ENCODE measurements at places on chromosomes 11 and 22. TPM values are rescaled to one million over a fixed set of nuclear protein-coding genes. Genes with fewer than 3 reads are reported as not detected.

GRCh38 chr11:65478388-65479183, 20.3 kb upstream of the MALAT1 start:
- peak overlapping the region; percentile 67 for H3K27ac ChIP-seq
- H3K27me3 ChIP-seq, result no peaks in the 10 kb centered on the region
- H3K4me1 ChIP-seq, result peaks cover 28% of the 10 kb centered on the region
- no peak overlapping the region for H3K4me3 ChIP-seq

The TEX54 gene
- total RNA-seq, result not detected

DNA sequence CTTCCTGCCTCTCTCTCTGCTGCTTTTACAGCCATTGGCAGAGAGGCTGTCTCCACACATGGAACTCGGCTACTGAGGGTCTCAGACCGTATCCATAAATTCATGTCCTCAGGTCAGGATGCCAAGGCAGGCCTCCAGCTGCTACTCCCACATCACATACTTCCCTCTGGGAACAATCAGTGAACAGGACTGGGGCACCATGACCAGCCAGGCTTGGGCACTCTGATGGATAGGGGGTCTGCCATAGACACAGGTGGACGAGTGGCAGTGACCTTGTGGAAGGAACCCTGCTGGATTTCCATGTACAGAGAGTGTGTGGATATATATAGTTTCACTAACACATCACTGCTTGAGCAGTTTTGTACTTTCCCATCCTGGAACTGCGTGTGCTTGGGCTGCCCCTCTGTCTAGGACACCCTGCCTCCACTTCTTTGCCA, 97.7 kb upstream of the PARVA start:
- H3K27me3 ChIP-seq, result no peaks in the 10 kb centered on the region
- no peak for DNase-seq
- H3K36me3 ChIP-seq, result no peaks in the 10 kb centered on the region
- no peak overlapping the region for H3K4me3 ChIP-seq

DNA sequence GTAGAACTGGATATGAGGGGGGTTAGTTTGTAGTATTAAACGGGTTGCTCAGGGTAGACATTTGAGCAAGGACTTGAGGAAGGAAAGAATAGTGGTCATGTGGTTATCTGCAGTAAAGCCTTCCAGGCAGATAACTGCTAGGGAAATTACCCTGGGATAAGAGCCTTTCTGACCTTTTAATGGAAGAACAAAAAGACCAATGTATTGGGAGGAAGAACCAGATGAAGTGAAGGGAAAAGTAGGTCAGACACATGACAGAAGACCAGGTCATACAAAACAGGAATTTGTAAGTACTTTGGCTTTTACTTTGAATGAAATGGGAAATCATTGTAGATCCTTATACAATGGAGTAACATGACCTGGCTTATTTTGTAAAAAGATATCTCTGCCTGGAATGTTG, 241.9 kb upstream of the CTSC start:
- no peak overlapping the region for H3K4me3 ChIP-seq
- peaks cover 7% of the 10 kb centered on the region for H3K27me3 ChIP-seq
- H3K4me1 ChIP-seq, result peaks cover 3% of the 10 kb centered on the region

The TCN2 gene
- 0.32 TPM for total RNA-seq

- H3K36me3 ChIP-seq, result peaks cover 7% of the 10 kb centered on the region
- no peaks in the 10 kb centered on the region for H3K4me1 ChIP-seq
- no peak overlapping the region for H3K4me3 ChIP-seq
- no peak for DNase-seq
- no peak overlapping the region for H3K27ac ChIP-seq
- no peaks in the 10 kb centered on the region for H3K27me3 ChIP-seq
Observed at GRCh38 chr22:46280063-46280817, 12.4 kb downstream of the TTC38 start.

GRCh38 chr22:40404251-40405177, 34.1 kb downstream of the SGSM3 start:
- DNase-seq, result no peak
- H3K27ac ChIP-seq, result peak overlapping the region; percentile 14
- H3K36me3 ChIP-seq, result peaks cover 40% of the 10 kb centered on the region
- H3K4me3 ChIP-seq, result no peak overlapping the region

The NLRP14 gene
- total RNA-seq, result 0.11 TPM

DNA sequence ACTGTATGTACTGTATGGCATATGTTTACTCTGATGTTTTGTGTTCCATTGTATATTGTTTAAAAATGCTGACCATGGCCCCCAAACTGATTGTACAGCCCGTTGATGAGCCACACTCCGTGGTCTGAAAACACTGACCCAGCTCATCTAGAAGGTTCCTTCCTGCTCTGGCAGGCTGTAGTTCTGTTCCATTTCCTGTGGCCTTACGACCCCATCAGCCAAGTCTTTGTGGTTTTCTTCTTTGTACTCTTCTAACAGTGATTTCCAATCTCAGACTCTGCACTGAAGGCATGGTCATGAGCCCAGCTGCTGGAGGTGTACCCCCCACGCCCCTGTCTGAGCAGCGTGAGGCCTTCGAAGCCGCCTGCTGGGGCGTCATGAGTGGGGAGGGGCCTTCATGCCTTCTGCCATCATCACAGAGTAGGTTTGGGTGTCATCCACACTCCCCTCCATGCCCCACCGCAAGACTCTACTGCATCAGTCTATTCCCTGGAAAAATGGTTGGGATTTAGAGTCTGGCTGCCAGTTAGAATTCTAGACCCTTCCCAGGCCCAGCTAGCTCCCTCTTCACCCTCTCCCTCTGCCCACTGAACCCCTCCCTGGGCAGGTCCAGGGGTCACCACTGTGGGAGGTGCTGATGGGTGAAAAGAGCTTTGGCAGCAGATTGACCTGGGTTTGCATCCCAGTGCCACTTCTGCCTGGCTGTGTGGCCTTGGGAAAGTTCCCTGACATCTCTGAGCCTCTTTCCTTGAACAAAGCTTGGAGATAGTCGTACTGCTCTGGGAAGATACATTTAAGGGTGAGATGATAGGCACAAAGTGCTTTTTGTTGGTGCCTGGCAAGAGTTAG, 11.3 kb upstream of the C11orf96 start:
- H3K27me3 ChIP-seq, result no peaks in the 10 kb centered on the region
- no peak overlapping the region for H3K27ac ChIP-seq

The MALAT1 gene
- 7,016 TPM for total RNA-seq

- no peak overlapping the region for H3K4me3 ChIP-seq
- peak; percentile 1 for DNase-seq
- peaks cover 16% of the 10 kb centered on the region for H3K36me3 ChIP-seq
- no peak overlapping the region for H3K27ac ChIP-seq
- no peaks in the 10 kb centered on the region for H3K27me3 ChIP-seq
- H3K4me1 ChIP-seq, result no peaks in the 10 kb centered on the region
Observed at GRCh38 chr11:426851-427250, 12.1 kb upstream of the SIGIRR start.

GRCh38 chr11:66861038-66861773, 4.3 kb downstream of the LRFN4 start:
- H3K4me1 ChIP-seq, result no peaks in the 10 kb centered on the region
- H3K27ac ChIP-seq, result no peak overlapping the region
- H3K36me3 ChIP-seq, result peaks cover 5% of the 10 kb centered on the region
- no peak for DNase-seq
- no peak overlapping the region for H3K4me3 ChIP-seq

The PATE4 gene
- not detected for total RNA-seq

DNA sequence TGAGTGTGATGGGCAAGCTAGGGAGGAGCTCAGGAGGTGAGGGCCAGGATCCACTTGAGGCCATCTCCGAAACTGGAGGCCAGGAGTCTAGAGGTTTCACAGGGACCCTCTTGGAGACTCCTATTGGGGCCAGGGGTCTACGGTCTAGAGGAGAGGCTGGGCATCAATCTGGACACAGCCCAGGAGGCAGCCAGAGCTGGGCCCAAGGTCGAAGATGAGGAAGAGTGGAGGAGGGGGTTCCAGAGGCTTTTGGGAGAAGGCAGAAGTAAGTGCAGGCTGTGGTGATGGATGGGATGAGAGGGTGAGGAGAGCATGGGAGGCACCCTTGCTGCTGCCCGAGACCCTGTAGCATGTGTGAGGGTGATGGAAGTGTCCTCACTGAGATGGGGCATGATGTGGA, 56.6 kb downstream of the LRRC32 start:
- H3K36me3 ChIP-seq, result no peaks in the 10 kb centered on the region
- H3K27me3 ChIP-seq, result no peaks in the 10 kb centered on the region
- no peak for DNase-seq
- no peak overlapping the region for H3K4me3 ChIP-seq
- no peak overlapping the region for H3K27ac ChIP-seq

- no peaks in the 10 kb centered on the region for H3K4me1 ChIP-seq
- H3K4me3 ChIP-seq, result no peak overlapping the region
- no peak overlapping the region for H3K27ac ChIP-seq
- peaks cover 6% of the 10 kb centered on the region for H3K27me3 ChIP-seq
- H3K36me3 ChIP-seq, result no peaks in the 10 kb centered on the region
Observed at GRCh38 chr11:95375886-95376285, 144.9 kb upstream of the SESN3 start.

The CASP5 gene
- not detected for total RNA-seq

DNA sequence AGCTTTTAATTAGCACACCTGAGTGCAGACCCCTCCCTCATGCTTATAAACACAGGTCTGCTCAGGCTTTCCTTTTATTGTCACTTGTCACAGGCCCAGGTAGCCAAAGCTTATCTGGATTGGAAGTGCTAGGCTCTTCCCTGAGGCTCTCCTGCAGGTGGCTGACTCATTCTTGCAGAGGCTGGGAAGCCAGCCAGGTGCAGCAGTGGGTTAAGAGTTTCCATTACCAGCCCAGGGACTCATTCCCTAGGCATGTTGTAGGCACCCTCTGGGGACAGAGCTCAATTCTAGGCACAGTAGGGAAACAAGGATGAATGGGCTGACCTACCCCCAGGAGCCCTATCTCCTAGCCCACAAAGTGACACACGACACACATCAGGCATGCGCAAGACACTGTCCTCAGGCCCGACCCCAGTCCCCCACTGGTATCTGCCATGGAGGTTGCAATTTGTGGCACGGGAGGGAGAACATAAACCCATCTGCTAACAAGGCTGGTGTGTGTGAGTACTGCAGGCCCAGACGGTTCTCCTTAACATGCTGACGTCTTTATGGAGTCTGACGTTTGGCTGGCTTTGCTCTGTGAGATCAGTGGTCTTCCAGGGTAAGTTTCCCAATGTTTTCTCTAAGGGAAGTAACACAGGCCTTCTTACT, 94.2 kb downstream of the ABTB2 start:
- no peak for DNase-seq
- H3K27ac ChIP-seq, result no peak overlapping the region
- H3K36me3 ChIP-seq, result no peaks in the 10 kb centered on the region
- no peak overlapping the region for H3K4me3 ChIP-seq
- H3K27me3 ChIP-seq, result no peaks in the 10 kb centered on the region

The SOX10 gene
- total RNA-seq, result not detected

The TMEM184B gene
- 16.0 TPM for total RNA-seq

- H3K36me3 ChIP-seq, result no peaks in the 10 kb centered on the region
- peaks cover 66% of the 10 kb centered on the region for H3K27me3 ChIP-seq
- no peak overlapping the region for H3K4me3 ChIP-seq
Observed at GRCh38 chr22:38462960-38463784, 4.7 kb upstream of the KDELR3 start.

The APOA5 gene
- not detected for total RNA-seq

- H3K27ac ChIP-seq, result no peak overlapping the region
- H3K27me3 ChIP-seq, result no peaks in the 10 kb centered on the region
- H3K4me3 ChIP-seq, result no peak overlapping the region
- H3K4me1 ChIP-seq, result no peaks in the 10 kb centered on the region
- DNase-seq, result no peak
Observed at GRCh38 chr11:132504501-132505041, 1027.7 kb downstream of the OPCML start.

DNA sequence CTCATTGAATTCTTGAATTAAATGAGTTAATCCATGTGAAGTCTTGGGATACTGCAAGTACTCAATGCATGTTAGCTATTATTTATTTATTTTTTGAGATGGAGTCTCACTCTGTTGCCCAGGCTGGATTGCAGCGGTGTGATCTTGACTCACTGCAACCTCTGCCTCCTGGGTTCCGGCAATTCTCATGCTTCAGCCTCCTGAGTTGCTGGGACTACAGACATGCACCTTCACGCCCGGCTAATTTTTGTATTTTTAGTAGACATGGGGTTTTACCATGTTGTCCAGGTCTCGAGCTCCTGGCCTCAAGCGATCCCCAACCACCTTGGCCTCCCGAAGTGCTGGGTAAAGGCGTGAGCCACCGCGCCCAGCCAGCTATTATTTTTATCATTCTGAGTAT, 9.4 kb downstream of the MMP7 start:
- peaks cover 4% of the 10 kb centered on the region for H3K4me1 ChIP-seq
- no peak overlapping the region for H3K27ac ChIP-seq
- no peaks in the 10 kb centered on the region for H3K36me3 ChIP-seq
- H3K27me3 ChIP-seq, result peaks cover 11% of the 10 kb centered on the region
- DNase-seq, result no peak
- no peak overlapping the region for H3K4me3 ChIP-seq

DNA sequence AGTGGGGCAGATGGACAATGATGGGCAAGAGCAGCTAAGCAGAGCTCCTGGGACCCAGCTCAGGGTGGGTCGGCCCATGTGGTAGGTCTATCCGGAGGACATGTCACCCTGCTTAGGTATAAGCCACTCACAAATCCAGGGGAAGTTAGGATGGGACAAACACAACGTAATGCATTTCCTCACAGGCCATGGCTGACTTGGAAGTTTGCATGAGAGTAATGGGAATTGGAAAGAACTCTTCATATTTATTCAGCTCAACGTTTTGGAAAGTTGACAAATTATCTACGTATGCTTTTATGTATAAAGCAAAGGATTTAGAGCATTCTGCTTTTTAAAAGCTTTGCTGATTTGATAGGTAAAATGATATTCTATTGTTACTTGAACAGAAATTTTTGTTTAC, 74.9 kb downstream of the SMCO4 start:
- H3K27me3 ChIP-seq, result peaks cover 2% of the 10 kb centered on the region
- no peak overlapping the region for H3K4me3 ChIP-seq
- no peak for DNase-seq
- no peak overlapping the region for H3K27ac ChIP-seq
- H3K4me1 ChIP-seq, result no peaks in the 10 kb centered on the region
- H3K36me3 ChIP-seq, result no peaks in the 10 kb centered on the region

The ALDH3B1 gene
- total RNA-seq, result not detected

The PTPRCAP gene
- 80.1 TPM for total RNA-seq

GRCh38 chr11:17828311-17828751, 93.8 kb downstream of the KCNC1 start:
- no peak for DNase-seq
- no peak overlapping the region for H3K4me3 ChIP-seq
- H3K27ac ChIP-seq, result no peak overlapping the region
- peaks cover 2% of the 10 kb centered on the region for H3K36me3 ChIP-seq

The MYBPC3 gene
- not detected for total RNA-seq

The MUC5B gene
- not detected for total RNA-seq

All from activated CD4-positive, alpha-beta T cell treated with anti-CD3 and anti-CD28 coated beads for 36 hours (primary cell).